NCI-H460 (cell line): ENCODE measurements at places on chromosomes 12 and 14.

- DNase-seq: peak; percentile 11
These were observed 37.9 kb downstream of the A2ML1 start for GRCh38 chr12:8860165-8860961.

DNA sequence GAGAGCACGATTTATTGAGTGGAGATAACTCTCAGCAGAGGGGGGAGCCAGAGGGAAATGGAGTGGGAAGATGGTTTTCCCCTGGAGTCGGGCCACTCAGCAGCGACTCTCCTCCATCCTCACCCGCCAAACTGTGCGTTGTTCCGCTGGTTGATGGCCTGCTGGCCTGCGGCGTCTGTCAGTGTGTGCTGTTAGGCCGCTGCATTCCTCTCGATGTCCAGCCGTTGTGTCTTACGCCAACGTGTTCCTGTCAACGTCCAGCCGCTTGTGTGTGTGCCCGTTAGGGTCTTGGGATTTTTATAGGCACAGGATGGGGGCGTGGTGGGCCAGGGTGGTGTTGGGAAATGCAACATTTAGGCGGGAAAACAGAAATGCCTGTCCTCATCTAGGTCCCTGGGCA is 69.2 kb downstream of the PTPRQ start:
- no peak for DNase-seq

DNA sequence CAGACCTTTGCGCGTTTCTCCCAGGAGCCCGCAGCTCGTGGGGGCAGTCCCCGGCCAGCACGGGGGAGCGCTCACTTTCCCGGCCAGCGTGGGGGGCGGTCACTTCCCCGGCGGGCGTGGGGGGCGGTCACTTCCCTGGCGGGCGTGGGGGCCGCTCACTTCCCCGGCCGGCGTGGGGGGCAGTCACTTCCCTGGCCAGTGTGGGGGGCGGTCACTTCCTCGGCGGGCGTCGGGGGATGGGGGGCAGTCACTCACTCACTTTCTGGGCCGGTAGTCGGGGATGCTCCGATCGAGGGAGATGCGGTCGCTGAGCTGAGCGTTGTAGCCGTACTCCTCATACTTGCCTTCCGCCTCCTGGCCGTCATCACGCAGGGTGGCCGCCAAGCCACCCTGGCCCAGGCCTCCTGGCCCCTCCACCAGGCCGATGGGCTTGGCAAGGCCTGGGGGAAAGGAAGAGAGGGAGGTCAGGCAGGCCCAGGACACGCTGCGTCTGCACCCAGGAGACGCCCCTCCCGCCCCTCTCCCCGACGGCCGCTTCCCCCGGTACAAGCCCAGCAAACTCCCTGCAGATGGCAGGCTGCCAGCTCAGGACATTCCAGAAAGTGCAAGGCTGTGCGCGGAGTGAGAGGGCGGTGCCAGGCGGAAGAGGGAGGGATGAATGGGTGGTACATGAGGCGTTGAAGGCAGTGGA is 43.3 kb downstream of the GALNT9 start:
- peak; percentile 54 for DNase-seq

DNA sequence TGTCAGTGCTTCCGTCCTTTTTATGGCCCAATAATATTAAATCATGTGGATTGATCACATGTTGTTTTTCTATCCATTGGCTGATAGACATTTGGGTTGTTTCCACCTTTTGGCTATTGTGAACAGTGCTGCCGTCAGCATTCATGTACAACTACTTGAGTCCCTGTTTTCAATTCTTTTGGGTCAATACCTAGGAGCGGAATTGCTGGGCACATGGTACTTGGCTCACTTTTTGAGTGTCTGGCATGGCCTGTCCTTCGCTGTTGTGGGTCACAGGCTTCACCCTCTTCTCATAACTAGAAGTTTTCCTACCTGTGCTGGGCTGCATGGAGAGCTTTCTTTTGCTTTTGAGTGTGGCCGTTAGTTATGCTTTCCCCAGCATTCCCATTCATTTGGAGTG is 72.7 kb downstream of the DNAH10 start:
- DNase-seq: no peak
